Nephron progenitor cell (in vitro differentiated cells): ENCODE measurements at places on chromosomes 2 and 18.

DNA sequence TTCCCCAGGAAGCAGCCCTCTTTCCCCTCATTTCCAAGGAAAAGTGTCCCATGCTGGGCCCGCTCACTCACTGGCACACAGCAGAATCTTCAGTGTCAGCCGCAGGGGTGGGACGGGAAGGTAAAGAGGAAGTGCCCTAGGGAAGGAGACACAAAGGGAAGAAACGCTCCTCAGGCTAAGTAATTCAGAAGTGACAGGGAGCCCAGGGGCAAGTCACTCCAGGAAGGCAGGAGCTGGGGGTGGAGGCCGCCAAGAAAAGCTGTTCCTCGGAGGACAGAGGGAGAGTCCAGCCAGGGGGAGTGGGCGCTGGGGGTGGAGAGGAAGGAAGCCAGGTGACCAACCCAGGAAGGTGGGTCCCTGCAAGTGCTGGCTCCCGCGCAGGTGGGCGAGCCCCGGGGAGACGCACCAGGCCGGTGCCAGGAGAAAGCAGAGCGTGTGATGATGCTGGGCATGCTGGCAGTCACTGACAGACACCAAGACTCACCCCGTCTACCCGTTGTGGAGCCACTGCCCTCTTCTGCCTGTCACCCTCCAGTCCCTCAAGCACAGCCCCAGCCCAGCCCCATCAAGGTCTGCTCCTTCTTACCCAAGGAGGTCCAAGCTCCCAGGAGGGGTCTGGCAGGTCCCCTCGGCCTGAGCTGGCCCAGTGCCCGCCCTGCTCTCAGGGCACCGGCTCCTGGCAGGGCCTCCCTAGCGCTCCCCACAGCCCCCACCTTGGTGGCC lies 21.7 kb downstream of the HDAC4 start:
- DNase-seq: no peak

GRCh38 chr2:118019821-118020220 lies 6.0 kb upstream of the CCDC93 start:
- DNase-seq: no peak

- DNase-seq: no peak
Measured at GRCh38 chr2:239315308-239315707, 85.5 kb downstream of the HDAC4 start.

DNA sequence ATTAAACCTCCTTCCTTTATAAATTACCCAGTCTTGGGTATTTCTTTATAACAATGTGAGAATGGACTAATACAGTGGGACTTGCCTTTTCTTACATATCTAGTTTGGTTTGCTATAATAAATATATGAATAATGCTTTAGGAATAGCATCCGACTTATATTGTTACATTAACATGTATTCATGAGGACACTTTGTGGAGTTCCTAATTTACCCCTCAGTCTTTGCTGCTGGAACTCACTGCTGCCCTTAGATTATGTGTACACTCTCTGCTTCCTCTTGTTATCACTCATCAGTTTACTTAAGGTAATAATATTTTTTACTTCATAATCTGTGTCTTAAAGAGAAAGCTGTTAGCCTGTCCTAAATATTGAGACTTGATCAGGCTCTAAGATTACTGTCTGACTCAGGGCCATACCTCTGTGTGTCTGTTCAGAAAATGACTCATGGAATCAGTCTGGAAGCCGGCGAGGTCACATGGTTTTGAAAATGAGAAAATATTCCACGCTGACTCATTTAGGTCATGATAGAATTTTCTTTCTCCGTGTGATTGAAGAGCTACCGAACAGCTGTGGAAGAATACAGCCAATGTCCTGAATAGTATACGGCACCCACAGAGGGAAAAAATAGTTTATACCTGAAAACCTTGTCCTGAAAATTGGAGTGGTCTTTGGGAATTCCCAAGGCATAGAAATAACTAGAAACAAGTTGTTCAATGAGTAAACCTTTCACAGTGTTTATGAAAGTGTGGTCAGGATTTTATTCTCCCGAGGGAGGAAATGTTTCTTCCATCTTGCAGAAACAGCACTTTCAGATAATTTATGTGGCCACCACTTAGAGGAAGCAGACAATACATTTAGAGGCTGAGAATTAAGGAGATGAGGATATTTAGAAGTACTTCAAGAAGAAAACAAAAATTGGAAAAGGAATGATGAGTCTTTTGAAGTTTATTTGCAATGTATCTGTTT lies 156.4 kb downstream of the DSEL start:
- DNase-seq: no peak

DNA sequence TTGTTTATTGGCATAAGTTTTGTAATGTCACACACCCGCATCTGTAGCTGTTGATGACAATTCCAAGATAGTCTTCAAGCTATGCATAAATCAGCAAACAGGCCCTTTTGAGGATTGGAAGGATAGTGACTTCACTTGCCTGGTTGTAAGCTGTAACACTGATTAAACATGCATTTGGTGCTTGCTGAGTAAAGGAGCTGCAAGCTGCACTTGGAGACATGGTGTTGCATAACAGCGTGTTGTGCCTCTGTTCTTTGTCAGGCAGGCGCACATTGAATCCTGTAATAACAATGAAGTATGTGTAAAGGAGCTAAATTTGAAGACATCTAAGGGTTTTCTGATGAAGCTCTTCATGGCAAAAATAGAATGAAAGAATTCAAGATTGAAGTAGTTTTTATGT lies 68.7 kb upstream of the TTC27 start:
- no peak for DNase-seq

GRCh38 chr2:65658881-65659280 lies 226.5 kb upstream of the SPRED2 start:
- no peak for DNase-seq

DNA sequence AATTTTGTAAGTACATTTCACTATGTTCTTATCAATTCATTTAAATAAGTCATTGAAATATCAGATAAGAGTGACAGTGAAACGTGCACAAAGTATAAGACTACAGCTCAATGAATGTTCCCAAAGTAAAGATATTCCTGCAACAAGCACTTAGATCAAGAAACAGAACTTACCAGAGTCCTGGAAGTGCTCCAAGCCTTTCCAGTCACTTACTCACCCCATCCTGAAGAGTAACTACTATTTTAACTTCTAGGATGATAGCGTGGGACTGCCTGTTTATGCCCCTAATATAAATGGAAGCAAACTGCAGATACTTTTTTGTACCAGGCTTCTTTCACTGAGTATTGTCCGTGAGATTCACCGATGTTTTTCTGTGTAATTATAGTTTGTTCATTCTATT lies 768.9 kb downstream of the SLC4A3 start:
- no peak for DNase-seq

- no peak for DNase-seq
Measured at GRCh38 chr2:128469203-128469602, 150.5 kb upstream of the HS6ST1 start.

DNA sequence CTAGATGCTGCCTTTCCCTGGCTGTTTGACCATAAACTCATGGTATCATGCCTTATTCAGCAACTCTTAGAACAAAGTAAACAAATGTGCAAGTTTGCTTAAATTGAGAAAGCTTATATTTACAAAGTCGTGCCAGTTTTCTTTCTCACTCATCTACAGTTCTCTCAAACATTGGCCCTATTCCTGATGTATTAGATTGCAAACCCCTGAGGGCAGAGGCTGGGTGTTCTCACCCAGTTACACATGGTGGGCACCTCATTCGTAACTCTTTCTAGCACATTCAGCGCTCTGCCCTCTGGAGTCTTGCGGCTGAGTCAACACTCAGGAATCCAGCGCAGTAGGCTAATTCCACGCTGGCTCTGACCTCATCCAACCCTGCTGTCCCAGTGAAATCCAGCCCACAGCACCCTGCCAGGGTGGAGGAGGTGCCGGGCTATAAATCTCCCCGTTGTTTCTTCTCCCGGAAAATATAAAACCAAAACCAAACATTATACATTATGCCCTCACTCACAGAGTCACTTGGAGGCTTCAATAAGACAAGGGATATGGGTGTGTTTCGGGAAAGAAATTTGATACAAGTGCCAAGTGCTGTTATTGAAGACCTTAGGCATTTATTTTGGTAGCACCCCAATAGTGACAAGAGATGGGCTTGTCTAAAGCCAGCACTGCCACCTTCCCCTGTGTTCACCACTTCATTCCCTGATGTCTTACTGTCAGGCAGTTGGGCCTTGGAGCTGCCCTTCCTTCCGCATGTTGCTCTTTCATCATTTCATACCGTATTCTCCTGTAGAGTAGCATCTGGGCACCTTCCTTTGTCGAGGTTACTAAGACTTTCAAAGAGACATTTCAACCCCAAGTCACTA lies 287.4 kb downstream of the PRKCE start:
- DNase-seq: peak; percentile 15

GRCh38 chr18:27400001-27400400 lies 214.9 kb upstream of the CHST9 start:
- DNase-seq: peak; percentile 6

- no peak for DNase-seq
Measured at GRCh38 chr18:45379903-45380302, 235.4 kb upstream of the SLC14A2 start.

GRCh38 chr2:85439986-85440385 lies 21.5 kb downstream of the SH2D6 start:
- DNase-seq: no peak

- no peak for DNase-seq
Measured at GRCh38 chr18:68177807-68178702, 536.9 kb downstream of the TMX3 start.

DNA sequence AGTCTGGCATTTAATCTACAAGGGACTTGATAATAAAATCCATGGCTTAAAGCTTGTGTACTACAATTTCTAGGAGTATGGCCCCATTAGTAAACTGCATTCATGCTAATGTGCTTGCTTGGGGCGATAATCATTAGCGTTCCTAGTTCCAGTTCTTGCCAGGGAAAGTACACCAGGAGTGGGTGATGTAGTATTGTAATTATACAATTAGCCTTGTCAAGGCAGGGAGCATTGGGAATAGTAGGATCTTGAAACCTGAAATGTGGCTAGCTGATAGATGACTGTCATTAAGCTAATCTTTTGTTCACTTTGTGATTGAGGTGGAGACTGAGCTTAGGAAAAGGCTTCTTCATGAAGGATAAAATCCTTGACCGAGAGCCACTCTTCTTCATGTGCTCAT lies 989.2 kb downstream of the CPS1 start:
- DNase-seq: no peak

GRCh38 chr18:58970943-58971790 lies 106.5 kb downstream of the ZNF532 start:
- DNase-seq: no peak

DNA sequence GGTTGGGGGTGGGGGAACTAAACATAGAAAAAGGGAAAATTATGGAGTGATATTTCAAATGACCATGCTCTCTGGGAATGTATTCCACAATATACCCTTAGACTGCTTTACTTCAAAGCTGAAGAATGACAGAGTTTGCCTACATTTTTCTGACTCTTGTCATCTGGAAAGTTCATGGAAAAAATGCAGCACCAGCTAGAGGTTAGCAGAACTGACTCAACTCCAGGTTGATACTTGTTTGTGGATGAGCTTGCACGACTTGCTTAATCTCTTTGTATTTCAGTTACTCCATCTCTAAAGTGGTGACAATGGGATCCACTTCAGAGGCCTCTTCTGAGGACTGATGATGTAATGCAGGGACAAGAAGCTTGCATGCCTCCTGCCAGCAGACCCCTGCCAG lies 824.0 kb upstream of the ID2 start:
- DNase-seq: no peak

DNA sequence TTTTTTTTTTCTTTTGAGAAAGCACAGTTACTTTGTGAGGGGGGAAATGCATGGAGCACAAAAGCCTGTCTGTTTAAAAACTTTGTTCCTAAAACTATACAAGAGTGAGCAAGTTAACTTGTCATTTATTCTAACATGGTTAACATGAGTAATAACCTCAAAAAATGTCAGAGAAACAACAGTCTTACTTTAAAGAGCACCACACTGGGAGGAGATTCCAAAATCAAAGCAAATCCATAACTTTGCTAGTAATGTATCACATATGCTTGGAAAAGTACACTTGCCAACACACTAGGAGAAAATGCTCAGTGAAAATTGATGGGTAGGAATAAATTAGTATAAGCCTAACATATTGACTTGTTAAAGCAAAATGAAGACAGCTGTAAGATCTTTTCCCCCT lies 157.1 kb downstream of the PRPF40A start:
- no peak for DNase-seq

- no peak for DNase-seq
Measured at GRCh38 chr2:98026927-98027522, 31.3 kb upstream of the TMEM131 start.

- no peak for DNase-seq
Measured at GRCh38 chr2:47888581-47889280, 17.6 kb downstream of the FBXO11 start.

- DNase-seq: no peak
Measured at GRCh38 chr2:125160947-125161346, 1135.9 kb downstream of the CNTNAP5 start.

- DNase-seq: no peak
Measured at GRCh38 chr18:74508821-74509225, 12.7 kb downstream of the CNDP2 start.

DNA sequence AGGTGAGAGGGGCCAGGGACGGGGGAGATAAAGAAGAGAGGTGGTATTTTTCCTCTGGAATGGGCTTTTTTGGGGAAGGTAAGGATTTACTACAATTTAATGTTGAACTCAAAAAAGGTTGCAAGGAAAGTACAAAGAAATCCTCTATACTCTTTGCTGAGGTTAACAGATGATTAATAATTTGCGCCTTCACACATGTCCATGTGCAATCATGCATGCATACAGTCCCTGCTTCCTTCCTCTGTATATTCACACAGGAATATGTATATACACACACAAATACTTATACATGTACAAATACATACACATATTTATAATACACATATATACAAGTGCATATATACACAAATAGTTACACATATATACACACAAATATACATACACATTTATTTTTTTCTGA lies 193.4 kb downstream of the NBAS start:
- no peak for DNase-seq

GRCh38 chr2:195612611-195613495 lies 44.2 kb upstream of the SLC39A10 start:
- peak; percentile 31 for DNase-seq

- no peak for DNase-seq
Measured at GRCh38 chr2:159695795-159696448, 16.4 kb upstream of the MARCHF7 start.

DNA sequence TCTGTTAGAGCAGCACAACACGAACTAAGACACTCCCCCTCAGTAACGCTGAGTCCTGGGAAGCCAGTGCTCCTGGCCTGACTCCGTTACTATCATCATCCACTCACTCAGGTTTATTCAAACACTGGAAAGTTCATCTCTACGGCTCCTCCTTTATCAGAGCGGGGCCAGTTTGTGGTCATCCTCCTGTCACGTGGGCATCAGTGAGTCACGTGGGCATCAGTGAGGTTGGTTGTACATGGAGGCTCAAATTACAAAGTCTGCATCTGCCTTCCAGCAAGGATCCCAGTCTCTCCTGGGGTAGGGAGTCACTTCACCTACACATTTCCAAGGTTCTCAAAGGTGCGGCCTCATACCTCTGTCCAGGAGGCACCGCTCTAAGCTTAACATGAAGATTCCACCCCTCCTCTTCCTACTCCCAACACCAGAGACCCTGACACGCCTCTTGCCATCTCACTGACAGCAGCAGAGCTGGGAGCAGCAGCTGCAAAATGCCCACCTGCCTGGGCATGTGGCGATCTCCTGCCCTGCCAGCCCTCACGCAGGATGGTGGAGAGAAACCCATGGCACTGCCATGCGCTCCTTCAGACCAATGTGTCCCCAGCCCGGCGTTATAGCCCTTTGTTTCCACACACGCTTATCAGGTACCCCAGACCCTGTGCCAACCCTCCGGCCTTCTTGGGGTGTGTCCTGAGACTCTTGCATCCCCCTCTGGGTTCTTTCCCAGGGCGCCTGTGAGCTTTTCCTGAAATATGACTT lies 99.2 kb upstream of the PTPRM start:
- peak; percentile 11 for DNase-seq

- no peak for DNase-seq
Measured at GRCh38 chr2:85861180-85861579, 27.6 kb downstream of the ST3GAL5 start.

- DNase-seq: no peak
Measured at GRCh38 chr2:85578243-85579180, 1.1 kb downstream of the VAMP8 start.
